Stimulated activated CD8-positive, alpha-beta memory T cell treated with anti-CD3 and anti-CD28 coated beads, Interleukin-4, amount 100 ng/mL, for 24 hours (primary cell): ENCODE measurements at places on chromosomes 3 and 15.

GRCh38 chr3:55014081-55014480 is 86.2 kb upstream of the LRTM1 start:
- no peak for DNase-seq

DNA sequence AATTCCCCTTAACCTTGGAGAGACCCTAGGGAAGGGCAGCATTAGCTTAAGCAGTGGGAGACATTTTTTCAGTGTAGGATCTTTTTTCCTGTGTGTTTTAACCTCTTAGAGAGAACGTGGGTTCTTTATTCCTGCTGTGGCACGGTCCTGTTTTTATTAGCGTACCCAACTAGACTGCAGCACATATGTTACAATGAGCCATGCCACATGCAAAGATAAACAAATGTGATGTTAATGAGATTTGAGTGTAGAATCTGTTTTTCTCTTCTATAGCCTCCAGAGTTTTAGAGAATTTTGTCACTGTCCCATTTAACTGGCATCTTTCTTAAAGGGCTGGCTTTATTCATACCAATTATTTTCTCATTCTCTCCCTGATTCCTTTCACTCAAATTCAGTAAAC is 347.5 kb downstream of the CNTN4 start:
- DNase-seq = no peak

GRCh38 chr15:90449206-90449735 is 61.2 kb downstream of the IQGAP1 start:
- no peak for DNase-seq

GRCh38 chr3:149955449-149955848 is 15.2 kb downstream of the PFN2 start:
- no peak for DNase-seq

DNA sequence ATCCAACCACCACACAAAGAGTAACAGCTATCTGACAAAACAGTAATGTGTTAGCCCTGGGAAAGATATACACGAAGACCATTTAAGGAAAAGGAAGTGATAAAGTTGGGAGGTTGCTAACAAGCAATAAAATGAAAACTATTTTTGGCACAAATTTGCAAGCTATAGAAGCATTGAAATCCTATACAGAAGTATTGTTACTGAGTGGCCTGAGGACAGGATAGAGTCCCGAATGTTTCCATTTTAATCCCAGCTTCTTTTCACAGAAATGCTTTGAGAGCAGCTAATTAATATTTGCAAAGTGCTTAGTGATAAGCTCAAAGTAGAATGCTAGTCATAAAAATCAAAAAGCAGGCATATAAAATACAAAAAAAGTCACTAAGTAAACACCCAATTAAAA is 51.5 kb downstream of the RAD18 start:
- DNase-seq = no peak

GRCh38 chr3:127692501-127693335 is 20.0 kb downstream of the ABTB1 start:
- DNase-seq = no peak

DNA sequence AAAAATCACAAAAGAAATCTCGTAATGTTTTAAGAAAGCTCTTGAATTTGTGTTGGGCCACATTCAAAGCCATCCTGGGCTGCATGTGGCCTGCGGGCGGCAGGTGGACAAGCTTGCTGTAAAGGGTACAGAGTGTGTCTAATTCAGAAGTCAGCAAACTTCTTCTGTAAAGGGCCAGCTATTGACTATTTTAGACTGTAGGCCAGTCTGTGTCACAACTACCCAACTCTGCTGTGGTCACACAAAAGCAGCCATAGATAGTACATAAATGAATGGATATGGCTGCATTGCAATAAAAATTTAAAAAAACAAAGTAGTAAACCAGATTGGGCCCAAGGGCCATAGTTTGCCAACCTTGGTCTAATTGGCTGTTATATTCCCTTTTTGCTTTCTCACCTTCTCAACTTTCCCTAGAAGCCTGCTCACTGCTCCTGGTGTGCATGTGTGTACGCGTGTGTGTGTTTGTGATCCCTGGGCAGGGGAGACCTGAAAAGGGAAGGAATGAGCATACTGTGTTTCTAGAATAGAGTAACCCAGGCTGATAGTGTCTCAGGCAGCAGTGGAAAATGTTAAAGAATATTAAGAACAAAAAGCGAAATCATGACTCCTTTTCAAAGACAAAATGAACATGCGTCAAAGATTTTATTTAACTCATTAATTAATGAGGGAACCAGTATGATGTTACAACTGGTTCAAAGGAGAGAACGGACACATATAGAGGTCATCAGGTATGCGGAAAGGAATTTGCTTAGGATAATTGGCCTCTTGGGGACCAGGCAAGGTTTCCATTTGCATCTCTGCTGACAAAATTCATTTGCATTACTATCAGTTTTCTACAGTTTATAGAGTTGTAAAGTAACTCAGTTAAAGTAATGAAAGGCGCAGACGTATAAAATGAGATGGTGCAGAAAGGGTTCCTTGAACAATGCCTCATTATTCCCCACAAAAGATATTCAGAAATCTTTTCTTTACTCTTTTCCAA is 248.0 kb downstream of the THSD4 start:
- DNase-seq = no peak

- DNase-seq = no peak
These were observed 3.1 kb upstream of the SLC24A1 start for GRCh38 chr15:65618560-65619109.

DNA sequence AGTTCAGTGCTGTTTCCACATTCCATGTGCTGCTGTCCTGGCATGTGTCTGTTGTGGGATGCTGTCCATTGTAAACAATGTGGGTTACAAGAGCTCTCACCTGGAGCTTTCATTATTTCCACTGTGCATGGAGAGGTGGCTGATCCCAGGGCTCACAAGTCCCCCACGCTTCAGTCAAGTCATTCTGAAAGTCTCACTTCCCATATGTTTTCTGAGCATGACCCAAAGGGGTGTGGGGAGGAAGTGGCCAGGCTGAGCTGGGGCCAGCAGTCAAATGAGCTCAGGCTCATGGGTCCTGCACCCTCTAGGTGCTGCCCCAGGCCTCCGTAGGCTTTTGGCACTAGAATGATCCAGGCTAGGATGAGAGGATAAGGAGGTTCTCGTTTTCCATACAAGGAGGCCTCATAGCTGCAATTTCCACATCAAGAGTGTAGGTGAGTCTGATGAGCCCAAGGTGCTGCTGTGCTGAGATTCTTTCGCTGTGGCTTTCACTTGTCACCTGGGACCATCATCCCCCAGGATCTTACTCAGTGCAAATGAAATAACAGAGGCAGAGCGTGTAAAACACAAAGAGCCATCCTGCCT is 22.0 kb downstream of the STARD5 start:
- no peak for DNase-seq

DNA sequence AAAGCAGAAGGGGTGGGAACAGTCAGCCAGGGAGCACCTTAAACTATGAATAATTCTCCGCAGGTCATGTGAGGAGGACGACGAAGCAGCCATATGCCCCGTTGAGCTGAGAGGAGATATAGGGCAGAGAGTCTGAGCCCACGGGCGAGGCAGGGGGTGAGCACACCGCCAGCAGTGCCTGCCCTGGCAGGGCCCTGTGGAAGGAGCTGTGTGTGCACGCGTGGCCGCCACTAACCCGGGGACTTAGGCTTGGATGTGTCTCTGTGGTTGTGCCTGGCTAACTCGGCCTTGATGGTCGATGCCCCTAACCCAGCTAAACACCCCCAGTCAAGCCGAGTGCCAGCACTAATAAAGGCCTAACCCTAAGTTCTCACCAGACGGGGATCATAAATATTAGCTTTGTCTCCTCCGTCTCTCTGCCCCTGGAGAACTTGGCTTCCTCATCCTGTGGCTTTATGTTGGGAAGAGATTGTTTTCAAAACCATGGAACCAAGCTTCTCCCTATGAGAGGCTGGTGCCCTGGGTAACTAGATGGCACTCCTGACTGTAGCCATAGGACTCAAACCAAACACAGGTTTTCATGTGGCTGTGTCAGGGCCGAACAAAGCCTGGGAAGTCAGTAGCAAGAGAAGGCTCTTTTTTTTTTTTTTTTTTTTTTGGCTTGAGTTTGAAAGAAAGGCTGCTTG is 45.4 kb downstream of the CCK start:
- no peak for DNase-seq

GRCh38 chr3:119304201-119304713 is 10.1 kb downstream of the ARHGAP31 start:
- no peak for DNase-seq

- no peak for DNase-seq
These were observed 5.3 kb downstream of the ARL6IP5 start for GRCh38 chr3:69090021-69090420.

DNA sequence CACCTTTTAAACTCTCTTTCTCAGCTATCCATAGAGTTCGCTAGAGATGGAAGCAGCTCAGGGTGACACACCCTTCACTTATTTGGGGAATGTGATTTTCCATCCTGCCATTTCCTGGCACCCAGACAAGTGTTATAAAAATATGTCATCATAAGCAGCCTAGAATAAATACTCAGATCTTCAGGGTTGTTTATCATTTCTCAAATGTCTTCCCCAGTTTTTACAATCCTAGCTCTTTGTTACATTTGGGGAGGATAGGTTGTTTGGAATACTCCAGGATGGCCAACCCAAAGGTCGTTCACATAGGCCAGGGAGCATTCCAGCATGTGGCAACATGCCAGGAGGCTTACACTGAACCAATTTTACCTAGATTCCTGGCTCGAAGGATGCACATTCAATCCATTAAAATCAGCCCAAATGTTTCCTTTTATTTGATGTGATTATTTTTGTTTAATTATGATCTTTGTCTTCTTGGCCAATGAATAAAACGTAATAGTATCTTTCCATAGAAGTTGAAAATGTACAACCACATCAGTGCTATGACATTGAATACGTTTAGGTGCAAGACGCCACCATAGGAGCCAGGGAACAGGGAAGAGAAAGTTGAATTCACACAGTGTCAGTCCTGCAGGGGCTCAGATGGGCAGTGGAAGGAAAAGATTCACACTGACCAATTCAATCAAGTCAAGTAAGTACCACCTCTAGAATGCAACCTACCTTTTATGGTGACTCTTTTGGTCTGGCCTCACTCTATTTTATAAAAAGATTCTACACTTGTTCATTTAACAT is 537.7 kb upstream of the MDFIC2 start:
- no peak for DNase-seq

GRCh38 chr3:57983734-57984518 is 24.3 kb upstream of the FLNB start:
- peak; percentile 16 for DNase-seq

GRCh38 chr15:101410612-101411011 is 78.9 kb downstream of the PCSK6 start:
- no peak for DNase-seq

- DNase-seq = no peak
These were observed 194.5 kb upstream of the TLE3 start for GRCh38 chr15:70292076-70292760.

DNA sequence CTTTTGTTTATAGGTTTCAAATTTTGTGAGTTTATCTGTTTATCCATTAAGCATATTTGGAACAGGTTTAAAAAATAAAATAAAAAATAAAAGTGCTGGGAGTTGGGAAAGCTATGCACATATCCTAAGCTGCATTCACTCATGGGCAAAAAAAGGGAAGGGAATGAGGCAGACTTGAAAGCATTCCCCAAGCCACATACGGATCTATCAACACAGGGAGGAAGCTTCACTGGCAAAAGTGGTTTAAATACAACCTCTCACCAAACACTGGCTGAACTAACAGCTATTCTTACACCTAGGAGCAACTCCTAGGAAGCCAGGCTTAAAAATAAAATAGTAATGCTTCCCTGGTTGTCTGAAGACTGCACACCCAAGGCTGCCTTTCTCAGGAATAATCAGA is 101.2 kb downstream of the PCCB start:
- no peak for DNase-seq

DNA sequence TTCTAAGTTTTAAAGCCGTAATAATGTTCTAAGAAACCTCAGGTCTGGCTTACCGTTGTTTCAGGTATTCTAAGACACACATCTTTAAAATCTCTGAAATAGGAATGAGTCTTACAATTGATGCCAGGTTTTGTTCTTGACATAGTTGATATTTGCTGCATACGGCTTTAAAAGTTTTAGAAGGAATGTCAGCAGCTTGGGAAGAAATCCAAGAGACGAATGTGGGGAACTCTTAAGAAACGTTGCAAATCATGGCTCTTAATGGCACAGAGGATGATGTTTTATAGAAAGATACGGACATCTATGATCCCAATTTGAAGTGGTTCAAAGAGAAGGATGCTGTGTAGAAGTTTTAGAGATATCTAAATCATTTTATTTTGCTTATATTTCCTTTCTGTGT is 11.5 kb downstream of the NUDT16 start:
- DNase-seq = no peak

- no peak for DNase-seq
These were observed 27.4 kb downstream of the ARHGEF26 start for GRCh38 chr3:154148541-154148940.

- no peak for DNase-seq
These were observed 60.0 kb downstream of the RPL22L1 start for GRCh38 chr3:170809975-170810357.

- no peak for DNase-seq
These were observed 40.4 kb downstream of the LIPC start for GRCh38 chr15:58472221-58472620.

GRCh38 chr15:98776607-98777281 is 128.4 kb downstream of the IGF1R start:
- peak; percentile 20 for DNase-seq
